Astrocyte (in vitro differentiated cells and primary cell): ENCODE measurements at places on chromosomes 6 and 20.

DNA sequence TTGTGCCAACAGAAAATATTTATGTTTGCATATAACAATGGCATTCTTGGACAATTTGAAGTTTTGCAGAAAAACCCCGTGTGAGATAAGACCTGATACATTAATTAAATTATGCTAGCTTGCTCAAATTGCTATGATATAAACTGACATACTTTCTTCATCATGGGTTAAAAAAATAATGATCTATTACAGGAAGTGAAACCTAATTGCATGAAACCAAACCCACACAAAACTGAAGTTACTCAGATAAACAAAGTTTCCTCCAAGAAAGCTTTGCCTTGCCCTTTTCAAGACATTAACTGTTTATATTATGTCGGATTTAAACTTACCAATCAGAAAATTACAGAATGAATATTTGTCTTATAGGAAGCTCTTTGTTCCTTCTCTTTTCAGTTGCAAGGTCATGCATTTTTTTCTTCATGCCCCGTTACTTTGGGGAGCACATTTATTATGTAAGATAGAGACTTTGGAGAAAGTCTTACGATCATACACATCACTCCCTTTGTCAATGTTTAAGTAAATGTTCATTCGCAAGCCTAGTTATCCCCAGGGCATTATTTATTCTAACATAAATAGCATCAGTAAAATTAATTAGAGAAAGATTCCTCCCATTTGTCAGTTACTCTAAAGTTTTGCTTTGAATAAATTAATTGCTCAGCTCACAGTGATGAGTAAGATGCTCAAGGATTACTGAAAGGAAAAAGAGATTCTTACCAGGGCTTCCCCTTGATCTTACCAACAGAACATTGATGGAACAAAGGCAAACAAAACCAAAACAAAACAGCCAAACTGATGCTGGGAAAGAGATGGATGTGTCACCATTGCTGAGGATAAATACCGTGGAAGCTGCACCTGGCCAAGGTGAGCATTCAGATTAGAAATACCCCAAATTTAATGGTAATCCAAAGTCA is 14.8 kb upstream of the TMEM244 start:
- no peak for DNase-seq
- H3K36me3 ChIP-seq: no peaks in the 10 kb centered on the region
- H3K4me3 ChIP-seq: no peak overlapping the region
- no peaks in the 10 kb centered on the region for H3K4me1 ChIP-seq

GRCh38 chr6:142878407-142878806 is 66.6 kb downstream of the HIVEP2 start:
- H3K4me1 ChIP-seq: peaks cover 15% of the 10 kb centered on the region
- no peak for DNase-seq
- H3K4me3 ChIP-seq: no peak overlapping the region
- H3K36me3 ChIP-seq: no peaks in the 10 kb centered on the region
- H3K27me3 ChIP-seq: no peaks in the 10 kb centered on the region

- H3K27me3 ChIP-seq: no peaks in the 10 kb centered on the region
- H3K4me3 ChIP-seq: no peak overlapping the region
- H3K4me1 ChIP-seq: peaks cover 42% of the 10 kb centered on the region
- no peak overlapping the region for H3K27ac ChIP-seq
- DNase-seq: peak; percentile 44
- H3K36me3 ChIP-seq: no peaks in the 10 kb centered on the region
Observed at GRCh38 chr6:81892891-81893290, 140.4 kb upstream of the TENT5A start.

DNA sequence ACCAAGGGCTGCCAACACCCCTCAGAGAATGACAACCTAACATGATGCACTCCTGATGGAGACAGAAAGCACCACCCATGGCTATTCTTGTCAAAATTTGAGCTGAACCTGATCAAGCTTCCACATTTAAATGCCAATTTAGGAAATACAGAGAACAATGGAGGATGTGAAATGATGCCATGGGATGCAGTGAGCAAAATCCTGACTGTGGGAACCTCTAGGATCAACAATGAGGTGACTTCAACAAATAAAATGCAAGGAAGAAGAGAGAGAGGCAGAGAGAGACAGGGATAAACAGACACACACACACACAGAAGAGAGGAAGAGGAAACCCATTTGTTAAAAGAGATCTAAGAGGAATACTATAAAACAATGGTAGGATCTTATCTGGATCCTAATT is 119.6 kb upstream of the NUP153 start:
- no peaks in the 10 kb centered on the region for H3K27me3 ChIP-seq
- no peak for DNase-seq
- H3K36me3 ChIP-seq: peaks cover 26% of the 10 kb centered on the region
- peaks cover 7% of the 10 kb centered on the region for H3K4me1 ChIP-seq

GRCh38 chr6:2697291-2697690 is 53.4 kb downstream of the MYLK4 start:
- no peaks in the 10 kb centered on the region for H3K36me3 ChIP-seq
- no peak for DNase-seq
- H3K4me3 ChIP-seq: no peak overlapping the region

- H3K4me1 ChIP-seq: peaks cover 9% of the 10 kb centered on the region
- H3K36me3 ChIP-seq: no peaks in the 10 kb centered on the region
- H3K27me3 ChIP-seq: no peaks in the 10 kb centered on the region
- H3K4me3 ChIP-seq: no peak overlapping the region
Observed at GRCh38 chr6:97195117-97195516, 87.9 kb downstream of the MMS22L start.

DNA sequence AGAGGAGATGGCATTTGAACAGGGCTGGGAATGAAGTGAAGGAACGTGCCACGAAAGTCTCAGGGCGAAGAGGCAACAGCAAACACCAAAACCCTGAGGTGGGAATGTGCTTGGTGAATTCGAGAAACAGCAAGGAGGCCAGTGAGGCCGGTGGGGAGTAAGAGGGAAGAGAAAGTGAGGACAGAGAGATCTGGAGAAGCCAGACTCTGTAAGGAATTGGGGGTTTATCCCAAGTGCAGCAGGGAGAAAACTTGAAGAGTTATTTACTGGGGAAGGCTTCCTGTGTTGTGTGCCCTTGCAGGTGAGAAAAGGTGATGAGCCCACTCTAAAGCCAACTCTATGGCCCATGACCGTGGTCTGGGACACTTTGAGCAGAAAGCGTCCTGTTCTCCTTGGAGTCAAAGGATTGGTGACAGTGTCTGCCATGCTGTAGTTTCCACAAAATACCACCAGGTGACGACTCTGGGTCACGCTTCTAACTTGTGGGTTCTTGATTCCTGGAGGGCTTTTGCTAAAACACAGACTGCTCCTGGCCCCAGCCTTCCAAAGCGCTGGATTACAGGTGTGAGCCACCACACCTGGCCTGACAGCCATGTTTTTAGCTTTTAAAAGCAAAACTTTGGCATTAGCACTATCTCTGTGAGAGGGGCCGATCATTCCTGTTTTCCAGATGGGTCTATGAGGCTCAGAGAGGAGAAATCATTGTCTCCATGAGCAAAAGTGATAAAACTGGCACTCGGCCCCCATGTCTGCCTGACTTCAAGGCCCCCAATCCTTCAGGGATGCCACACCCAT is 18.0 kb upstream of the CSNK2A1 start:
- H3K36me3 ChIP-seq: no peaks in the 10 kb centered on the region
- no peak overlapping the region for H3K4me3 ChIP-seq
